T-helper 9 cell (primary cell): ENCODE measurements at places on chromosomes 7 and 10.

DNA sequence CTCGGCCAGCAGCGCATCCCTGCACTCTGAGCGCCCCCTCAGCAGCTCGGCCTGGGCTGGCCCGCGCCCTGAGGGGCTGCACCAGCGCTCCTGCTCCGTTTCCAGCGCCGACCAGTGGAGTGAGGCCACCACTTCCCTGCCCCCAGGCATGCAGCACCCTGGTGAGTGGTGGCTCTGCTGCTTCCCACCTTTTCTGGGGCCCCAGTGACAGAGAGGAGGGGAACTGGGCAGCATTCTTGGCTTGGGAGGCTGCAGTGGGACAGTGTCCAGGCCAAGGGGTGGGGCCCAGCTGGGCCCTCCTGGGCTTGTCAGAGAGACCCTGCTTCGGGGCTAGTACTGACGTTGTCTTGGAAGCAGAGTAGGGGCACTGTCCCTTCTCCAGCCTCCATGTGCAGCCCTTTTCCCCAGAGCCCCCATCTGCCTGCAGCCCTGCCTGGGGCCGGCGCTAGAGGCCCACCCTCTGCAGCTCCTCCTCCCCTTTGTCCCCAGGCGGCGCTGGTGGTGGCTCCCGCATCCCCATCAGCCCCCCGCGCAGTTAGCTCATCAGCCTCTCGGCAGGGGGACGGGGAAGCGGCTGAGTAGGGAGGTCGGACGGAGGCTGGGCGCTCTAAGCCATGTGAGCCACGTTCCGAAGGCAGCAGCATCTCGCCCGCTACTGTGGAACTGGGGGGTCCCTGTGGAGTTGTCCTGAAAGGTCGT is 29.2 kb downstream of the GBX1 start:
- no peak for DNase-seq

GRCh38 chr10:63720676-63721075 is 199.5 kb downstream of the REEP3 start:
- no peak for DNase-seq

DNA sequence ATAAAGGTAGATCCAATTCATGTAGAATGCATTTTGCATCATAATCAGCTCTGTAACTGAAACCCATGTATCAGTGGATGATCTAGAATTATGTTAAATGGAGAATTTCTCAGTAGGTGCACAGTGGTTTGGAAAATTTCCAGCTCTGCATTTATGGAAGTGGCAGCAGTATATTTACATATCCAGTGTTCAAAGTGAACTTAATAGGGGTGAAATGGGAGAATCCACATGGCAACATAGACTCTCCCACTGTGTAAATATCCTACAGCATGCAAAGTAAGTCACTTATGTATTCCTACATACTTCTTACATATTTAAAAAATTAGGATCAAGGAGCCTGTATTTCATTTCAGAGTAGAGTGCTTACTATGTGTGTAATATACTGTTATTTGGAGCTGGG is 35.3 kb downstream of the CDC14C start:
- DNase-seq, result no peak

- DNase-seq, result no peak
Observed at GRCh38 chr7:46542076-46542475, 621.0 kb upstream of the IGFBP3 start.

GRCh38 chr10:99808270-99808669 is 25.8 kb downstream of the ABCC2 start:
- no peak for DNase-seq

DNA sequence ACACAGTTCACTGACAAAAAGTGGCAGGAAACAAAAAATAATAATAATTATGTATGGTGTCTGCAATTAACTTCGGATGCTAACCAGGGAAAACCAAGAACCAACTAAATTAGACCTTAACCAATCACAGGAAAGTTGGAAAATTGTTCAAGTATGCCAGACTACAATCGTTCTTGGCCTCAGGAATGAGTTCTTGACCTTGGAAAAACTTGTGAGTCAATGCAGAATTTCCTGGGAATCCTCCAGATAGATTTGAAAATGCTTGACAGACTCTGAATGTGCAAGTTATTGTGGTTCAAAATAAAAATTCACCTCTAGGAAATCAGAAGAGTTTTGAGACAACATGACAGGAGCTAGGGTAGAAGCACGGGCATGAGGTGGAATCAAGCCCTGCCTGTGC is 171.5 kb downstream of the C7orf25 start:
- DNase-seq, result no peak

DNA sequence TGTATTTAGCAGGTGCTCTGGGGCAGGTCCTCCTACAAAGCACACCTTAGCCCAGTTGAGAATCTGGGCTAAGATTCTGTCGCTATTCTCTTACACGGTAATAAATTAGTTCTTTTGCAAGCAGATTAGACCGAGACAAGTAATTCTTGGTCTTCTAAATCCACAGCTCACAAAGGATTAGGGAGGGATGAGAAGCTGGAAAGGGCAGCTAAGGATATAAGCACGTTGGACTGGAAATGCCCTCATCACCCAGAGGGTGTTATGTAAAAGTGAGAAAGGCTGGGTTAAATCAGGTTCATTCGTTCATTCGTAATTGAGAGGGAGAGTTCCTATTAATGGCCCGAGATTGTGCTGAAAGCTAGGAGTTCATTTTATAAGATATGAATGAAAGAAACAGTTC is 41.8 kb downstream of the PFKFB3 start:
- DNase-seq, result no peak

DNA sequence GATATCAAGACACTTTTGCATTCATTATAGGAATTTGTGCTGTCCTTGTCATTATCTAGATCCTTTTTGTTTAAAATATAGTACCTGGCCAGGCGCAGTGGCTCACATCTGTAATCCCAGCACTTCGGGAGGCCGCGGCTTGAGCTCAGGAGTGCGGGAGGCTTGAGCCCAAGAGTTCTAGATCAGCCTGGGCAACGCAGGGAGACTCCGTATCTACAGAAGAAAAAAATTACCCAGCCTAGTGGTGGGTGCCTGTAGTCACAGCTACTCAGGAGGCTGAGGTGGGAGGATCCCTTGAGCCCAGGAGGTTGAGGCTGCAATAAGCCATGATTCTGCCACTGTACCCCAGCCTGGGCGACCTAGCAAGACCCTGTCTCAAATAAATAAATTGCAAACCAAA is 621 bp upstream of the MORN4 start:
- DNase-seq, result no peak

GRCh38 chr7:97116308-97116707 is 1.2 kb upstream of the SDHAF3 start:
- no peak for DNase-seq

DNA sequence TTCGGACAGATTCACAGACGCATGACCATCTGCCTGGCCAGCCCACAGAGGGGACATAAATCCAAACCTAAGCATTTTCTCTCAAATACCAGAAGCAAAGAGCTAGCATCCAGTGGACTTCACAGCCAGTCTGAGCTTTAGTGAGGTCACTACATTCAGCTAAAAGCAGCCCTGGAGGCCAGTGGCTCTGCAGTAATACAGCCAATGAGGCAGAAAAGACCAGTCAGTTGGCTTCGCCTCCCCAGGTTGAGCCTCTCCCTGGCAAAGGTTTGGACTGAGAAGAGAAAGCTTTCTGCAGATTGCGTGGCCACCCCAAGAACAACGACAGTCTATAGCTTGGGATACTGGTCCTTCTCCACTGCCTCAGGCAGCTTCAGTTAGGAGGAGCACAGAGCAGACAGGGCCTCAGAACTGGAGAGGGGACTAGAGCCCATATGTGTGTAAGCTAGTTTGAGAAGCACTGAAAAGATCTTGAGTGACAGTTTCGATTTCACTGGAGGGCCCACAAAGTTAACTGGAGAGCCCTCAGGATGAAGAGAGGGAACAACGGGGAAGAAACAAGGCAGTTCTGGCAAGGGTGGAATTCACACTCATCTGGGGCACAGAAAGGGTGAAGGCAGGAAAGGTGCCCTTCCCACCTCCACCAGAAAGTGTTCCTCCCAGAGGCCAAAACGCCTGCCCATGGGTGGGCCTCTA is 3.8 kb downstream of the WDR91 start:
- DNase-seq, result no peak

DNA sequence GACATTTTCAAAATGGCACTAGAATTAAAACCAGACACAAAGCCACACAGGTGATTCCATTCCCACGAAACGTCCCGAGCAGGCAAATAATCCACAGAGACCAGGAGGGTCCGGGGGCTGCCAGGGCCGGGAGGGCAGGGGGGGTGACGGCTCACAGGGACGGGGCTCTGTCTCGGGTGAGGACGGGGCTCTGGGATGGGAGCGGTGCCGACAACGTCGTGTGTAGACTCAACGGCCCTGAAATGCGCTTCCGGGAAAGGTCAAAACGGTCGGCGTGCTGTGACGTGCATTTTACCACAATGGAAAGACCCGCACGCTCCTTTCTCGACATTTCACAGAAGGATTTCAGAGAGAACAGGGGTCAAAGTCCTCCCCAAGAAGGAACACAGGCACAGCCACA is 63.3 kb upstream of the PDGFA start:
- DNase-seq, result no peak

GRCh38 chr7:135001390-135002165 is 15.3 kb downstream of the AGBL3 start:
- no peak for DNase-seq

DNA sequence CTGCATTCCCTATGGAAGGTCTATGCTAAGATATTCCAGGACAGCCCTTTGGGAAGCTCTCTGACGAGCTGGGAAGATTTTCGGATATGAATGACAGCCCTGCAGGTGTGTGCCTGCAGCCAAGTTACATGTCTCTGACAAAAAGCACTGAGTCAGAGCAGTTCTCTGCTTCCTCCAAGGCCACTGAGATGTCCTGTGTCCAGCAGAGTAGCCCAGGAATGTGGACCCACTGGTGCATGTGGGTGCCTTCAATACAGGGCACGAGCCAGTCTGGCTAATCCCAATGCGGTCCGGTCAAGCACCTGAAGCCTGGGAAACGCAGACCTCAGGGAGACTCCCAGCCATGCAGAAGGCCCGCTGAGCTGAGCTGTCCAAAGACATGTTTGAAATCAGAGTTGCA is 565.7 kb downstream of the TCERG1L start:
- DNase-seq, result no peak

DNA sequence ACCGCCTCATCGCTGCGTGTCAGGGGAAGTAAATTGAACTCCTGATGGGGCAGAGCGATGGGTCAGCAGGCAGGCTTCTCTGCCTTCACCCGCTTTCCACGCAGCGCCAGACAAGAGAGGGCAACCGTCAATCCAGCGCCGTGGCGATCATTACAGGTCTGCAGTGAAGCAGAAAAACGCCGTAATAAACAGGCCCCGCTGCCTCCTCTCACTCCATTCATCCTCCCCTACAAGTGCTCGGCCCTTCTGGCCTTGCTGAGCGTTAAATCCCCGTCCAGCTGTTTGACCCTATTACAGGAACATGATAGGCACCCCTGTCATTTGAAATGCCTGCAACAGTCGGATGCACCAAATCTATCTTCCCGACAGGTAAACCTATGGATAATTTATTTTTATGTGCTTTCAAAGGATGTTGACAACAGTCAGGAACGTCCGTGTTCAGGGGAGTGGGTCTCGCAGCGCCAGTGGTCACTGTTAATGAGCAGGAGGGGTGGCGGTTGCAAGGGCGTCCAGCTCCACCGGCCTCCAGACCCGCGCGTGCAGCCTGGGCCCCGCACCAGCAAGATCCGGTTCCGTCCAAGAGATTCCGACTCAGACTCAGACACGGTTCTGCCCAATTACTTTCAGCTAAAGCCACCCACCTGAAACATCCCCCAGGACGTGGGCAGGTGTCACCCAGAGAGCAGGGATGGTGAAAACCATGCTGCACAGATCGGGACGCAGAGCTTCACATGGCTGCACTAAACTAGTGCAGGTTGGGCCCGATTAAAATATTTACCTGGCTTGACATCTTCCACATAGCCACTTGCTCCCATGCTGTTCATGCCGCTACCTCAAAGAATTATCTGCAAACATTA is 508.0 kb upstream of the MGMT start:
- no peak for DNase-seq

- DNase-seq, result no peak
Observed at GRCh38 chr10:47309408-47310089, 9.6 kb downstream of the GDF10 start.

GRCh38 chr7:36391436-36392198 is 2.0 kb downstream of the ANLN start:
- no peak for DNase-seq

DNA sequence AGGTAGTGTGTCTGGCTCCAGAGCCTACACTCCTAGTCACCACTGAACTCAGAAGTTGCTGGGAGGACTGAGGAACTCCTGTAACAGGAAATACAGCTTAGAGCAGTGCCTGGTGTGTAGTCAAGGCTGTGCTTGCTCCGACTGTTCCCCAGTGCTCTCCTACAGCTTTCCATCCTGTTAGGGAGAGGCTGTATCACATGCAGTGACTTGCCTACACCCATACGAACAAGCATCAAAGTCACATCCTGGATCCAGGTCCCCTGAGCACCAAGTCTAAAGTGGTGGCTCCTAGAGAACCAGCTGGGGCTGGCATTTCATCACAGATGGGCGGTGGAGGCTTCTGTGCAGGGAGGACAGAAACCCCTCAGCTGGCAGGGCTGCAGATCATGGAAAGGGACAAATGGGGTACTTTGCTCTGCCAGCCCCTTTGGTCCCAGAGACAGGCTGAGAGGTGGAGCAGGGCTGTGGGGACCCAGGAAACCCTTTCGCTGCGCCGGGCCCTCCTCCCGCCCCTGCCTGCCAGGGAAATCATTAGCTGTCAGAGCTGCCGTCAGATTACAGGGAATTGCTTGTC is 7.7 kb downstream of the ASB10 start:
- DNase-seq, result no peak

GRCh38 chr10:52390388-52390787 is 76.3 kb downstream of the DKK1 start:
- no peak for DNase-seq

DNA sequence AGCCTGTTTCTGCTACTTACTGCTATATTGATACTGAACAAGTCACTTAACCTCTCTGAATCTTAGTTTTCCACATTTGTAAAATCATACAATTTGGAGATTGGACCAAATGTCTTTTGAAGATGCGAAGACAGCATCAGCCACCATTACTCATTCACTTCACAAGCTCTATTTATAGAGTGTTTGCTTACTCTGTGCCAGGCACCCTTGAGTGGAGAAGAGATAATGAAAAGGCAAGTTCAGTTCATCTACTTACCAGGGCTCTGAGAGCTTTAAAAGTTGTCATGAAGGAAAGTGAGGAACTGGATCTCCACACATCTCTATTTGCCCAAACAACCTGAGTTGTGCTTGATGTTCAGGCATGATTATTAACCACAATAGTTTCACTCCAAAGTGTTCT is 277.5 kb downstream of the CSTF2T start:
- DNase-seq, result no peak

GRCh38 chr10:117241541-117242462 is 888 bp downstream of the SLC18A2 start:
- DNase-seq, result no peak

- no peak for DNase-seq
Observed at GRCh38 chr7:469563-469961, 50.1 kb downstream of the PDGFA start.

DNA sequence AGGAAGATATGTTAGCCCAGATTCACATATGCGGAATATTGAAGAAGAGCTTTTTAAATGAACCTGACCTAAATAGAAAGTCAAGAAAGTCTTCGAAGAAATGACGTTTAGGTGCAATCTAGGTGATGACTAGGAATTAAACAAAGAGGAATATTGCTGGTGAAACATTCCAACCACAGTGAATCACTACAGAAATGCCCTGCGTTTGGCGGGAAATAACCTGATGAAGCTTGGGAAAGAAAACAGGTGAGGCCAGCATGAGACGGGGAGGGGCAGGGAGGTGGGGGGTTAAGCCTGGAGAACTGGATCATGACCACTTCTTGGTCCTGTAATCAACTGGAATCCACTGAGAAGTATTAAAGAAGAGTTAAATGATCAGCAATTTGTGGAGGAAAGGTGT is 299.4 kb upstream of the VSTM2A start:
- DNase-seq, result no peak

- DNase-seq, result no peak
Observed at GRCh38 chr7:80480566-80480965, 31.3 kb downstream of the GNAT3 start.
